Activated naive CD8-positive, alpha-beta T cell treated with anti-CD3 and anti-CD28 coated beads, Interleukin-2, amount 10 ng/mL, durations not matched to agents 7 days and 5 days (primary cell): ENCODE measurements at places on chromosomes 2 and 18. TPM values are rescaled to one million over a fixed set of nuclear protein-coding genes. Genes with fewer than 3 reads are reported as not detected.

SIX2 gene
- not detected for total RNA-seq

FAM210A gene
- 21.6 TPM for total RNA-seq

IL18R1 gene
- total RNA-seq = 40.3 TPM

SPATA3 gene
- not detected for total RNA-seq

DCAF17 gene
- total RNA-seq = 17.5 TPM

ZNF396 gene
- total RNA-seq = 1.9 TPM

PRR30 gene
- not detected for total RNA-seq

YES1 gene
- 22.0 TPM for total RNA-seq

ACMSD gene
- not detected for total RNA-seq

HNRNPLL gene
- 50.5 TPM for total RNA-seq

LOXHD1 gene
- total RNA-seq = 0.26 TPM

SFT2D3 gene
- 7.5 TPM for total RNA-seq

ANKRD23 gene
- 17.8 TPM for total RNA-seq

RTP5 gene
- 0.60 TPM for total RNA-seq

VSNL1 gene
- not detected for total RNA-seq

KLHL14 gene
- not detected for total RNA-seq

IGFBP2 gene
- 97.3 TPM for total RNA-seq

HTRA2 gene
- 47.4 TPM for total RNA-seq

NPAS2 gene
- 4.9 TPM for total RNA-seq

SPP2 gene
- total RNA-seq = not detected

CHRNA1 gene
- total RNA-seq = not detected

ARMC9 gene
- 2.5 TPM for total RNA-seq

SRD5A2 gene
- total RNA-seq = not detected

SLC9A2 gene
- total RNA-seq = not detected

MAL gene
- total RNA-seq = 174 TPM

GKN2 gene
- total RNA-seq = not detected

HOXD4 gene
- not detected for total RNA-seq

SKOR2 gene
- not detected for total RNA-seq

KCNG2 gene
- total RNA-seq = not detected

CCDC148 gene
- not detected for total RNA-seq

CNGA3 gene
- not detected for total RNA-seq

NTSR2 gene
- total RNA-seq = not detected

ZBTB7C gene
- not detected for total RNA-seq

CNPPD1 gene
- total RNA-seq = 77.6 TPM

COL4A4 gene
- total RNA-seq = not detected

SLC4A3 gene
- total RNA-seq = not detected
